Activated CD4-positive, alpha-beta memory T cell treated with anti-CD3 and anti-CD28 coated beads for 36 hours (primary cell): ENCODE measurements at places on chromosomes 11 and 22.

- no peak for DNase-seq
Observed at GRCh38 chr22:28283068-28283654, 364.1 kb upstream of the PITPNB start.

- DNase-seq: no peak
Observed at GRCh38 chr11:128582496-128583366, 4.6 kb downstream of the ETS1 start.

GRCh38 chr22:36578619-36579018, 49.7 kb upstream of the EIF3D start:
- DNase-seq: no peak

- DNase-seq: peak; percentile 32
Observed at GRCh38 chr11:122690801-122691548, 35.5 kb downstream of the UBASH3B start.

DNA sequence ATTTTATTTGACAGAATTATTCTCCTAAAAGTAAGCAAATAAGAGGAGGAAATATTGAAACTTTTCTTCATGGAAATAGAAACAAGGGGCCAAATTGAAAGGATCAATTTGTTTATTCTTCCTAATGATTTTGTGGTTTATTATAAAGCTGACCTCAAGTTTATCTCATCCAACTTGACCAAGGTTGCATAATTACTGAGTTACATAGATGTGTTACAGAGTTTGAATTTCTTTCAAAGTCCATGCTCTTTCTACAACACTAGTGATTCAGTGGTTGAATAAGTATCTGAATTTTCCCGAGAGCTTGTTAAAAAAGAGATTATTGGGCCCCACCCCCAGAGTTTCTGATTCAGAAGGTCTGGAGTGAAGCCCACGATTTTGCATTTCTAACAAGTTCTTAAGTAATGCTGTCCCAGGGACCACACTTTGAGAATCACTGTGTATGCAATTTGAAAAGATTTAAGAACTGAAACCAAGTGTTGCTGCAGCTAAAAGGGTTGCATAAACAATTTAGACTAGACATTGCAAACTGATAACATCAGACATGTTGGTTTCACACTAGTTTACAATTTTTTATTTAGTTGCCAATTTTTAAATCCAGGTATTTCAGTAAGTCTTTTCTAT, 485.7 kb upstream of the ANO5 start:
- no peak for DNase-seq

DNA sequence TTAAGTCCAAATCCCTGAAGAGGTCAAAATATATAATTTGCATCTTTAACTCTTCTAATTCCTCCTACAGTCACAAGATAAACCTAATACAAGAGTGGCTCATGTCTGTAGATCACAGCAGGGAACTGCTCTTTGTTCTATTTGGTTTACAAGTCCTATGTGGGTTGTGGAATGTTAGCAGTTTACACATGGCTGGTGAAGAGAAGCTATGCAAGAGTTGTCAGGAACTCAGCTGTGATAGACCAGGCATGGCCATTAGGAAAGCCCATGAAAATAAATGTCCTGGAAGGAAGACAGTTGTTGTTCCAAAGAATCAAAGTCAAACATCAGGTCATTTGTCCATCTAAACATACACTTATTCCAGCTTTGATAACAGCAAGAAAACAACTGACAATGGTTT, 312.4 kb upstream of the PITPNB start:
- no peak for DNase-seq

GRCh38 chr11:63557570-63557969, 5.6 kb downstream of the PLAAT2 start:
- DNase-seq: no peak

- no peak for DNase-seq
Observed at GRCh38 chr11:129590030-129590752, 214.5 kb downstream of the BARX2 start.
